SHP77 treated with DMSO at 0.1 percent for 48 hours (cell line): ENCODE measurements at places on chromosomes 1 and 21.

DNA sequence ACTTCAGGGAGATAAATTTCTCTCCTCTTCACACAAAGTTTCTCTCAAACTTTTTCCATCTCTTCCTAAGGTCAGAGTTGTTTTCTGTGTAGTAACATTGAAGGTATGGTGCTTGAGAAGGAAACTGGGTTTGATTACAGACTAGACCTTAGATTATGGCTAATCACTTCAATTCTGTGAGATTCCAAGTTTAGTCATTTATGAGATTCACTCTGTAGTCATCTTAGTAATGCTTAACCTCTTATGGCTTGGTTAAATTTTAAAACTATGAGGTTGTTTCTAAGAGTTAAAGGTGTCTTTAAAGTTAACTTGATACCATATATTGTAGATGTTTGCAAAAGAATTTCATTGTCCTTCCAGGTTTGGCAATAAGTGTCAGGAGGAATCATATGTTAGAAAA is 1092.2 kb downstream of the KCNT2 start:
- DNase-seq, result no peak

- DNase-seq, result no peak
These were observed 23.3 kb downstream of the TBX19 start for GRCh38 chr1:168303716-168304540.

- no peak for DNase-seq
These were observed 10.1 kb upstream of the MEF2D start for GRCh38 chr1:156510709-156511108.

DNA sequence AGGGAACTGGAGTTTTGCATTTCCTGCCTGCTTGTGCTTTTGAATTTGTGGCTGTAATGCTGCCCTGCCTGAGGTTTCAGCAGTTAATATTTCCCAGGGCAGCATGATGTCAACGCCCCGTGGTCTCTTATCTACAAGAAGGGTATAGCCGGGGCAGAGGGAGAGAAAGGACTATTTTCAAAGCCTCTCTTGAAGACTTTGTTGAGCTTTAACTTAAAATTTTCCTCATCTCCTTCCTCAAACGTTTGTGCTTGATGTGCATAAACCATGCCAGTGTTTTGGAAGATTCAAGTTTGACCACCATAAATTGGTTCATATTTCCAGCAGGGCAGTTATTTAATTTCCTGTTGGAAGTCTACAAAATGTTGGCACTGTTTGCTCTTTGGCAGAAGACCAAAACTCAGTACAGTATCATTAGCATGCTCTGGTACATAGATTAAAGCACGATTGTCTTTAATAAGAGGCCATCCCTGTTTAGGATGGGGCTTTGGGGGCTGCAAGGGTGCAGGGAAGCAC is 43.4 kb downstream of the ROR1 start:
- peak; percentile 24 for DNase-seq

DNA sequence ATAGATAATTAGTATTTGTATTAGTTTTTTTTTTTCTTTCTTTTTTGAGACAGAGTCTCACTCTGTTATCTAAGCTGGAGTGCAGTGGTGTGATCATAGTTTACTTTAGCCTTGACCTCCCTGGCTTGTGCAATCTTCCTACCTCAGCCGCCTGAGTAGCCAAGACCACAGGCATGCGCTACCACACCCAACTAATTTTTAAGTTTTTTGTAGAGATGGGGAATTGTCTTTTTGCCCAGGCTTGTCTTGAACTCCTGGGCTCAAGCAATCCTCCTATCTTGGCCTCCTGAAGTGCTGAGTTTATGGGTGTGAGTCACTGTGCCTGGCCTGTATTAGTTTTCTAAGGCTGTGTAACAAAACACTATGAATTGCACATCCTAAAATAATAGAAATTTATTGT is 58.3 kb downstream of the MSH4 start:
- DNase-seq, result no peak

DNA sequence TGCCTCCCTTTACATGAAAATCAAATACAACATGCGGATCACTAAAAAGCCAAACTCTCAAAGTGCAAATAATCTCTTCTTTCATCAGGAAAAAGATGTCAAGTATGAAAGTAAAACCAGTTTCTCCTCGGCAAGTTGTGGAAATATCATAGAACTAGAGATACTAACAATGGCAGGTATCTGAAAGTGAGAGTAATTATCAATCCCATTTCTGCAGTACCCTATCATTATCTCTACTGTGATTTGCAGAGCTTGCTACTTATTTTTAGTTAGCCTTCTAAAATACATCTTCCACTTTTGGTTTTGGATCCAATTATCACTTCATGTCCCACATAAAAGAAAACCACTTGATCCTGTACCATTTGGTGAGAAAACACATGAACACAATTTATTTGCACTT is 3.0 kb downstream of the TP53BP2 start:
- no peak for DNase-seq

DNA sequence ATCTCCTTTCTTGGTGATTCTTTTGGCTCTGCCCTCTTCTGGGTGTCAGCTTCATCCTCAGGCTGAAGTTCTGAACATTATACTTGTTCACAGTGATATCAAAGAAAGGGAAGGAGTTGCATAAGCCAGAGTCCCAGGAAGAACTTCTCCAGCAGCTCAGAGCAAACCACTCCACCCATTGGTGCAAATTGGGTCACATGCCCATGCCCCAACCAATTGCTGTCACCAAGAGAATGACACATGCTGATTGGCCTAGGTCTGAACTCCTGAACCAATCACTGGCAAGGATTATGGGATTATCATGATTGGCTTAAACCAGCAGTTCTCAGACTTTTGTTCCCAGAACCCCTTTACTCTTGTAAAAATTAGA is 256.5 kb upstream of the TMEM51 start:
- DNase-seq, result no peak

DNA sequence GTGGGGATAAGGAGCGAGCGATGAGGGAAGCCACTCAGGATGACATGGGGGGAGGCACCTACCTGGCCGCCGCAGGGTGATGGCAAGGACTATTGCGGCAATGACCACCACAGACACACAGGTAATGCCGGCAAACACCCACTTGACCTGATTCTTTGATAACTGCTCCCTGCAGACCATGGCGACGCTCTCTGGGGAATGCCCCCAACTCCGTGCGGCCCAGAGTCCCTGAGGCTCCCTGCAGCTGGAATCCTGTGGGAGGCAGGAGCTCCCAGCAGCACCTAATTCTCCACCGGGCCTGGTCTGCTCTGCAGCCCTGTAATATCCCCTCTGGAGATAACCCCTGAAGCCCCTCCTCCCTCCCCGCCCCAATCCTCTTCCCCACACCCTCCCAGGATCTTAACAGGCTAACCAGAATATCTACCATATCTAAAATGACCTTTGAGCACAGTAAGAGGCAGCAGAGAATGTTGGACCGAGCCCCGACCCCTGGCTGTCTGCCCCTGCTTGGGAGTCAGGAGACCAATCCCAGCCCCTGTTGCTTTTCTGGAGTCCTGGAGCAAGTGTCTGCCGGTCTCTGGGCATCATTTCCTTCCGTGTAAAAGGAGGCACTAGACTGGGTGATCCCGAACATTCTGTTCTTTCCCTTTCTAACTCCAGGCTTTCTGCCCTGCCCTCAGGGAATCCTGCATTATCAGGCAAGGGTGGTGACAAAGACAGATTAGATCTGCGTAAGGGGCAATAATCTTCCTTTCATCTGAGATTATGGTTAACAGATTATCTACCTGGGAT is at the start of gene FAM151A:
TSS of gene FAM151A (minus strand) at position 310 of the 792 bp plus-strand sequence. CDS start at position 180, 130 bp downstream.
- no peak for DNase-seq

- no peak for DNase-seq
These were observed 42.1 kb upstream of the SRP9 start for GRCh38 chr1:225735252-225736149.

DNA sequence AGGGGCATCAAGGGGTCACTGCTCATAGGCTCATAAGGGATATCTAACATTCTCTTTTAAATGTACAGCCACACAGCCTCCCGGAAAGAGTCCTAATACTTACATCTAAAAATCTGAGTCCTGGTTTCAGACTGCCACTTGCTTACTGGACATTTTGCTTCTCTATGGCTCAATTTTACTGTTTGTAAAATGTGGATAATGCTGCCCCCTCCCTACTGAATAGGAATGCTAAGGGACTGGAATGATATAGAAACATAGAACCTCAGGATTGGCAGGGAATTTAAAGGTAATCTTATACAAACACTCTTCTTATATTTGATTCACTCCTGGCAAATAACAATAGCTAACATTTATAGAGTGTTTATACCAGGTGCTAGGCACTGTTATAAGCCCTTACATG is 910 bp upstream of the TNR start:
- DNase-seq, result no peak

DNA sequence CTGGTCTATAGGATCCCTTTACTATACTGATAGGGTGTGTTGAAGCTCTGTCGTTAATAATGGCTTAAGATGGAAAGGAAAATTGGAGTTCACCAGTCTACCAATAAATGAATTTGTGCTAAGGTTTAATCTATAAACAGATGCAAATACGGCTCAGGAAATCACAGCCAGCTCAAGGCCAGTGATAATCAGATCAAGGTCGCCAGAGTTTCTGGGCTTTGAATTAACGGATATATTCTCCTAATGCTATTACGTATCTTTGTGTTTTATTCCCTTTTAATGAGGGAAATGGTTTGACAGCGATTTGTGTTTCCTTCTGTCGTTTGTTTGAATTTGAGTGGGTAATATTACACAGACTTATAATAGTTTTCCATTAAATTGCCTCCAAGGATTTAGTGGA is 279.6 kb downstream of the BACH1 start:
- DNase-seq, result no peak

DNA sequence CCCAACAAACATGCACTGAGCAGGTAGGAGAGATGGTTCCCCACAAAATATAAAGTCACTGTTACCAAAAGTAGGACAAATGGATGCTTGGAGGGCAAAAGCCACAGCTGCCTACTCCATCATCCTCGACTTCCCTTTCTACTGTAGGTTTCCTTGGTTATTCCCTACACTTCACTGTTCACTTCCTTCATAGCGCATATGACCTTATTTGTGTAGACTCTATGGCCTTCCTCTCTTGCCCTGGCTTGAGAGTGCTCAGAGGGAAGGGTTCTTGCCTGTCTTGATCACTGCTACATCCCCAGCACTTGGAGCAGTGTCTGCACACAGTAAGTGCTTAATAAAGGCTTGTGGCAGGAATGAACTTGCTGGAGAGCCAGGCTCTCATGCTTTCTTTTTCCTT is 14.6 kb upstream of the TRNP1 start:
- DNase-seq, result no peak

- DNase-seq, result no peak
These were observed 98.2 kb upstream of the LMO4 start for GRCh38 chr1:87230501-87230900.
